ENCODE measurements at places on chromosomes 13 and 19. TPM values are rescaled to one million over a fixed set of nuclear protein-coding genes. Genes with fewer than 3 reads are reported as not detected.

The GRK1 gene
- polyA plus RNA-seq, result not detected

The ZNF226 gene
- polyA plus RNA-seq, result 10.5 TPM

The ATP12A gene
- 0.40 TPM for polyA plus RNA-seq

The C19orf81 gene
- 67.9 TPM for polyA plus RNA-seq

The KLK11 gene
- polyA plus RNA-seq, result not detected

The ONECUT3 gene
- polyA plus RNA-seq, result not detected

The YIF1B gene
- polyA plus RNA-seq, result 82.8 TPM

The ANGPTL8 gene
- 0.42 TPM for polyA plus RNA-seq
